Lung (tissue), 17 donors: ENCODE measurements at places on chromosomes 1 and 21. TPM values are rescaled to one million over a fixed set of nuclear protein-coding genes. Genes with fewer than 3 reads are reported as not detected.
A peak's percentile ranks its signal among the peaks of the same experiment; 100 is the strongest.

Gene INAVA
- 11.3 TPM for total RNA-seq

DNA sequence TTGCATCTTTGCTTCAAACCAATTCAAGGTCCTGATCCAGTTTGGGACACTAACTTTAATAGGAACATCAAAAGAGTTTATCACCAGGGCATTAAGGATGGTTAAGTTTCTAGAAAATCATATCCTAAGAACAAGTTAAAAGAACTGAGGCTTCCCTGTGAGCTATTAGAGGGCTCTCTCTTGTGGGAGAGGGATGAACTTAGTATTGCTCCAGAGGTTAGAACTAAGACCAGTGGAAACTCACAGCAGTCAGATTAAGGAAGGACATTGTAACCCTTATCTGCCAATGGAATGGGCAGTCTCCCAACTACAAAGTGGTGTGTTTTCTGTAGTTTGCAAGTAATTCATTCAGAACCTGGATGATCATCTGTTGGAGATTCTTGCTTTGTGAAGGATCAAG, 36.8 kb downstream of the UBE2U start:
- no peaks in the 10 kb centered on the region for H3K36me3 ChIP-seq
- no peak overlapping the region for H3K4me3 ChIP-seq
- DNase-seq, result peak; percentile 70
- H3K4me1 ChIP-seq, result peaks cover 35% of the 10 kb centered on the region

- no peaks in the 10 kb centered on the region for H3K27me3 ChIP-seq
- H3K36me3 ChIP-seq, result no peaks in the 10 kb centered on the region
- H3K27ac ChIP-seq, result no peak overlapping the region
- no peaks in the 10 kb centered on the region for H3K4me1 ChIP-seq
- no peak overlapping the region for H3K4me3 ChIP-seq
These were observed 81.1 kb downstream of the CSMD2 start for GRCh38 chr1:34083974-34084373.

Gene COL9A2
- 6.6 TPM for total RNA-seq

Gene INPP5B
- total RNA-seq, result 40.8 TPM

DNA sequence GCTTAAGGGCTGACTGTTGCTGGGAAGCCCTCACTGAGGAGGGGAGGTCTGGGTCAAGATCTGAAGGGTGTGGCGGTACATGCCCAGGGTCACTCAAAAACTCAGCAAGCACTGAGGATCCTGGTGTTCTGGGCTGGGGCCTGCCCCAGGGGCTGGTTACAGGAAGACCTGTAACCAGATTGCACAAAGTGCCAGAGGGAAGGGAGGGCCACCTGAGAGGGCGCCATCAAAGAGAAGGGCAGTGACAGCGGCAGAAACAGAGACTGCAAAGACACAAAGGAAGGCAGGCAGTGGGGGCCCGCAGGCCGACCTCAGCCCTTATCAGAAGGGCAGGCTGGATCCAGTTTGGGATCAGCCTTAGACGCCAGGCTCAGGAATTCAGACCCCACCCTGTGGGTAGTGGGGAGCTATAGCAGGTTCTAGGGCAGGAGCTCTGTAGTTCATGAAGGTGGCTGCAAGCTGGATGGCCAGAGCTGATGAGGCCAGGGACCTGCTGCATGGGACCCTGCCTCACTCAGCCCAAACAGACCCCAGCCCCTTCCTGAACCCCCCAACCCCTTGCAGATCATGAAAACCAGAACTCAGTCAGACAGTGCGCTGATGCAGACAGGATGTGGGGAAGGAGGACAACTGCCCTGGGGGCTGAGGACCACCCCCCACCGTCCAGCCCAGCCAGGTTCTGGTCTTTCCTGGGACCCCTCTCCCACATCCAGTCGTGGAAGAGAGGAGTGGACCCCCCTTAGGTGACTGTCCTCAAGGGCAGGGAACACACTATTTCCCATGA, 3.9 kb downstream of the SH2D5 start:
- H3K36me3 ChIP-seq, result no peaks in the 10 kb centered on the region
- no peaks in the 10 kb centered on the region for H3K27me3 ChIP-seq
- no peak overlapping the region for H3K27ac ChIP-seq
- no peak overlapping the region for H3K4me3 ChIP-seq
- H3K4me1 ChIP-seq, result no peaks in the 10 kb centered on the region
- DNase-seq, result no peak

- no peak overlapping the region for H3K4me3 ChIP-seq
- peaks cover 2% of the 10 kb centered on the region for H3K36me3 ChIP-seq
- H3K27me3 ChIP-seq, result no peaks in the 10 kb centered on the region
- H3K4me1 ChIP-seq, result peaks cover 3% of the 10 kb centered on the region
- H3K27ac ChIP-seq, result no peak overlapping the region
These were observed 15.0 kb downstream of the SMYD2 start for GRCh38 chr1:214295934-214296333.

DNA sequence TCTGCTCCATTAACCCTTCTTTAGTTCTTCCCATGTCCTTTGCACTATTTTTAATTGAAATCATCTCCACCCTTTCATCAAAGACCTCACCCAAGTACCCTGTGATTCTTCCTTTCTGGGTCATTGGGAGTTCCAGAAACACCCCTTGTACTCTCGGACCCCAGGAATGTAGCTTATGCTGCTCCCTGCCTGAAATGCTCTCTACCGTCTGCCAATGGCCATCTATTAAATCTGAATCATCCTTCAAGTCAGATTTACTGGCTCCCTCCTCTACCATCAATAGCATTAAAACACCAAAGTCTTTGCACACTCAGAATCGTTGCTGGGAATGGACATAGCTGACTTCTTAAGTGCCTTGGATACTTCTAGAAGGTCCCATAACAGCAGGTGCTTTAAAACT, 73.2 kb upstream of the GADD45A start:
- no peak overlapping the region for H3K4me3 ChIP-seq
- H3K4me1 ChIP-seq, result peaks cover 7% of the 10 kb centered on the region
- no peak for DNase-seq
- H3K27ac ChIP-seq, result no peak overlapping the region
- H3K27me3 ChIP-seq, result no peaks in the 10 kb centered on the region

DNA sequence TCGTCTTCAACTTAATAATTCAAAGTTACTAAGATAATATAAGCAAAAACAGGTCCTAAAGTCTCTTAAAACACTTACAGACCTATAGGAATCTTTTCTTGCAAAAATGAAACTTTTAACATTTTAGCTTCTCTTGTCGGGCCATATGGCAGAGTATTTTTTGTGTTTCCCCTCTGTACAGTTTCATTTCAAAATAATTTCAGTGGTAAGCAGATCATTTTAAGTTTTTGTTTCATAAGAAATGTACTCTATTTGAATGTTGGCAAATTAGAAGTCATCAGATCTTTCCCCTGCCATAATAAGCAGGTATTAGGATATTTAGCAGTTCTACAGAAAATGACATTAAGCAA, 37.9 kb downstream of the RGL1 start:
- no peaks in the 10 kb centered on the region for H3K36me3 ChIP-seq
- no peaks in the 10 kb centered on the region for H3K27me3 ChIP-seq
- DNase-seq, result no peak
- H3K27ac ChIP-seq, result peak overlapping the region; percentile 40
- peaks cover 6% of the 10 kb centered on the region for H3K4me1 ChIP-seq
- H3K4me3 ChIP-seq, result no peak overlapping the region

- no peaks in the 10 kb centered on the region for H3K36me3 ChIP-seq
- H3K27ac ChIP-seq, result no peak overlapping the region
- H3K27me3 ChIP-seq, result no peaks in the 10 kb centered on the region
- no peaks in the 10 kb centered on the region for H3K4me1 ChIP-seq
- H3K4me3 ChIP-seq, result no peak overlapping the region
These were observed 111.7 kb downstream of the NMNAT2 start for GRCh38 chr1:183306317-183307042.

Gene CD164L2
- 6.3 TPM for total RNA-seq

GRCh38 chr1:16143566-16144324, 12.1 kb downstream of the EPHA2 start:
- peaks cover 14% of the 10 kb centered on the region for H3K36me3 ChIP-seq
- H3K27ac ChIP-seq, result peak overlapping the region; percentile 92
- H3K4me1 ChIP-seq, result peaks cover 16% of the 10 kb centered on the region
- H3K4me3 ChIP-seq, result no peak overlapping the region
- peak; percentile 80 for DNase-seq

Gene SPRR2B
- total RNA-seq, result not detected
